ENCODE measurements at places on chromosomes 2 and 18.

DNA sequence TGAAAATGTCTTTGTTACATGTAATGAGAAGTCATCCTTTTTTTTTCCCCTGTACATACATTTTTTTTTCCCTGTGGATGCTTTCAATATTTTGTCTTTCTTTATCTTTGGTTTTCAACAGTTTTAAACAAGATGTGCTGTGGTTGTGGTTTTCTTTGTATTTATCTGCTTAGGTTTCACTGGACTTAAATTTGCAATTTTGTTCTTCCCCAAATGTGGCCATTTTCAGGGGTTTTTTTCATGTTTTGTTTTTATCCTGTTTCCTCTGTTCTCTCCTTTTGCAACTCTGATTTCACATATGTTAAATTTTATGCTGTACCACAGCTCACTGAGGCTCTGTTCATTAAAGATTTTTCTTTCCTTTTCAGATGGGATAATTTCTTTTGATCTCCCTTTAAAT is 41.7 kb downstream of the GALNT1 start:
- no peak for DNase-seq

- DNase-seq: no peak
Observed at GRCh38 chr2:227388537-227389011, 825 bp upstream of the SCYGR1 start.

DNA sequence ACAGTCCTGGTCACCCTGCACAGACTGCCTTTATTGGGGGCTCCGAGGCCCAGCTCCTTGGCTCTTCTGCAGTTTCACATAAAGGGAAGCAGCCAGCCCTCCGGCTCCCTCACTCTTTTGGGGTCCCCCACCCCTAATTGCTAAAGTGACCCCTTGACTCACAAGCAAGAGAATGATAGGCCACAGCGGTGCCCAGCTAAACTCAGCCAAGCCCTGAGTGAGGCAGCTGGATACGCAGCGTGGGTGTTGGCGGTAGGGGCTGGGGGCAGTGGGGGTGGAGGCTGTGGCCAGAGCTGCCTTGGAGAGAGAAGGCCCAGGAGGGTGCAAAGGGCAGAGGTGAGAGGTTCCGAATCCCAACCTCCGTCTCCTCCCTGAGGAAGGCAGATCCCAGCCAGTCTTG is 25.5 kb upstream of the ALPP start:
- no peak for DNase-seq

- DNase-seq: no peak
Observed at GRCh38 chr2:201191132-201191875, 8.4 kb downstream of the CASP10 start.
